ENCODE measurements at places on chromosomes 5 and 9.

GRCh38 chr5:58886315-58887207, 303.7 kb downstream of the RAB3C start:
- DNase-seq: peak; percentile 58

DNA sequence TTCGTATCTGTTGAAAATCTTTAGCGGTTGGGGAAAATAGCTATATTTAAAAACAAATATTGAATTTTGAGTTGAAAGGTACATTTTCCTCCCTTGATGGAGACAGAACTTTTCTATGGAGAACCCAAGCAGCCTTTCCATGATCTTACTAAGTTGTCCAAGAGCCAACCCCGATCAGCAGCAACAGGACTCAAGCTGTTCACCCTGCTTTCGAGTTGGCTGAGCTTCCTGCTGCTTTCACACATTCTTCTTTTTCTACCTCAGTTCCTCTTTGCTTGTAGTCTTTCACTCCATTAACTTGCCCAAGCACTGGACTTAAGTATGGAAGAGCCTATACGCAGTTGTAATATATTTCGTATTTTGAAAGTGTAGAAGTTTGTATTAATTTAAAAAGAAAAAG, 59.4 kb downstream of the IL6ST start:
- DNase-seq: no peak

GRCh38 chr5:567664-568060, 43.4 kb upstream of the SLC9A3 start:
- no peak for DNase-seq

GRCh38 chr5:178392931-178393394, 160.4 kb upstream of the PHYKPL start:
- DNase-seq: no peak

- DNase-seq: no peak
Observed at GRCh38 chr5:126865299-126865698, 88.4 kb downstream of the LMNB1 start.

GRCh38 chr9:122822938-122823337, 5.5 kb downstream of the PDCL start:
- no peak for DNase-seq

DNA sequence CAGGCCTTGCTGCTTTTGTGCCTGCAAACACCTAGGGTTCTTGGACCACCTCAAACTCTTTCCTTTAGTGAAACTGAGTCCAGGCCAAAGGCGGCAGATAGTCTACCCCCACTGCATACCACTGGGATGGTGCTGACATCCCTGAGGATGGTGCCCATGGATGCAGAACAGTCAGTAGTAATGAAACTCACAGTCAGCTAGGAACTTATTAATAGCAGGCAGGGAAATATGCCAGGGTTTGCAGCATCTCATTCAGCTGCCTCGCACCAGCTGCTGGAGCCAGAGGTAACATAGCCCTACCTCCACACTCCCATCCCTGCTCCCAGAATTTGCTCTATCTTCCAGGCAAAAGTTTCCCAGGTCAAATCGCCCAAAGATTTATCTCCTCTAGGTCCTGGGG, 189.1 kb downstream of the SREK1 start:
- DNase-seq: no peak

DNA sequence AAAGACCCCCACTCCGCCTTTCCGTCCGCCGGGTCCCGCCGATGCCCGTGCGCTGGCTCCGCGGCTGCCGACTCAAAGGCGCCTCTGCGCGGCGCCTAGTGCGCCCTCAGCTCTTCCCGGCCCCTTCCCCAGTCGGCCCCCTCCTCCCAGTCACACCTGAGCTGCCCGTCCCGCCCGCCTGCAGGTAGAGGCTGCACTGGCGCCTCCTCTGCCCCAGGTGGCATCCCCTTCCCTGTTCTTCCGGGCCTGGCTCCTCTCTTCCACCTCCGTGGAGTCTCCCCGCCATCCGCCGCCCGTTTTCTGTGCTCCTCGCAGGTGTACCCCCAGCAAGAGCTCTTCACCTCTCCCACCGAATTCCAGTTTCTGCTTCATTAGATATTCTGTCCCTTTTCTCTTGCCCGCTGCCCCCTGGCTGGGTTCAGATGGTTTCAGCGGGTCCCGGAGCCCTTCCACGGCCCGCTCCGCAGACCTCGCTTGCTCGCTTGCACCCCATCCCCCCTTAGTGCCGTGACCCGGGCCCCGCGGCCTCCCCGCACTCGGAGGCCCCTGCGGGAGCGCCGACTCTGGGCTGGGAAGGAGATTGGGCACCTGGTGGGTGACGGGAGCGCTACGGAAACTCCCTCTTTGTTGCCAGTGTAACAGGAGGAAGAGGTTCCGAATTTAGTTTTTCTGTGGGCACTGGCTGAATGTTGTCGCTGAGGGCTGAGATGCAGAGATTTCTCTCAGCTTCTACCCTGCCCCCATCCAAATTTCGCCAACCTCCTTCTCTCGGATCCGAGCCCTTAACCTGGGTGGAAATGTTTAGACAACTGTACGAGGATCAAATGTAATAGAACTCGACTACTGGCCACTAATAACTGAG, 809 bp downstream of the SLC44A1 start:
- peak; percentile 57 for DNase-seq
